ENCODE measurements at places on chromosomes 5 and 9.

- no peak for DNase-seq
Measured at GRCh38 chr9:92983984-92984589, 36.8 kb downstream of the FGD3 start.

GRCh38 chr5:136113606-136114005 is 19.0 kb upstream of the SMAD5 start:
- no peak for DNase-seq

DNA sequence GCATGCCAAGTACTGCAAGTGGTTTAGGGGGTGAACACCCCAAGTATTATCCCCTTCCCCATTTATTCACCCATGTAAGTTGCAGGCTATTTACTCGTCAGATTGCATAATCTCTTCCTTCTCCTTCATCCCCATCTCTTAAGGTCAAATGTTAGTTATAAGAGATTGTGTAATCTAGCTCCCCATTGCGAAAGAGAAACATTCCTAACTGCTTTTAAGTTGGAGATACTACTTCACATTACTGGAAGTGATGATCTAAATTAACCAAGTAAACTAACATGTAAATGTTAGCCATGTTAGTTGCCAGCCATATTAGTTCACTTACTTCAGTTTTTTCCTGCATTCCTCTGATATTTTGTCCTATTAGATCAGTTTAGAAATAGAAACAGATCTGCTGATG is 262.3 kb downstream of the TAF11L14 start:
- no peak for DNase-seq

GRCh38 chr9:99184110-99184474 is 37.6 kb downstream of the ALG2 start:
- DNase-seq = no peak

DNA sequence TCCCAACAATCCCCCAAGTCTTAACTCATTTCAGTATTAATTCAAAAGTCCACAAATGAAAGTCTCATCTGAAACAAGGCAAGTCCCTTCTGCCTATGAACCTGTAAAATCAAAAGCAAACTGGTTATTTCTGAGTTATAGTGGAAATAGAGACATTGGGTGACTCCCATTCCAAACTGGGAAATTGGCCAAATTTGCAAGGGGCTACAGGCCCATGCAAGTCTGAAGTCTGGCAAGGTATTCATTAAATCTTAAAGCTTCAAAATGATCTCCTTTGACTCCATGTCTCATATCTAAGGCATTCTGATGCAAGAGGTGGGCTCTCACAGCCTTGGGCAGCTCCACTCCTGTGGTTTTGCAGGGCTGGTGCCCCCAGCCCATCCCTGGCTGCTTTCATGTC is 167.9 kb downstream of the HTR1A start:
- DNase-seq = no peak

All from activated CD4-positive, alpha-beta T cell treated with anti-CD3 and anti-CD28 coated beads, Interleukin-10, Interleukin-2, amounts not matched to agents 100 ng/mL and 50 ng/mL, durations not matched to agents 16 hours and 8 hours (primary cell).